ENCODE measurements at places on chromosomes 5 and 9.

- DNase-seq, result no peak
These were observed 743.7 kb upstream of the GRAMD2B start for GRCh38 chr5:125679522-125679921.

GRCh38 chr9:98874721-98875255 is 67.3 kb downstream of the GALNT12 start:
- no peak for DNase-seq

DNA sequence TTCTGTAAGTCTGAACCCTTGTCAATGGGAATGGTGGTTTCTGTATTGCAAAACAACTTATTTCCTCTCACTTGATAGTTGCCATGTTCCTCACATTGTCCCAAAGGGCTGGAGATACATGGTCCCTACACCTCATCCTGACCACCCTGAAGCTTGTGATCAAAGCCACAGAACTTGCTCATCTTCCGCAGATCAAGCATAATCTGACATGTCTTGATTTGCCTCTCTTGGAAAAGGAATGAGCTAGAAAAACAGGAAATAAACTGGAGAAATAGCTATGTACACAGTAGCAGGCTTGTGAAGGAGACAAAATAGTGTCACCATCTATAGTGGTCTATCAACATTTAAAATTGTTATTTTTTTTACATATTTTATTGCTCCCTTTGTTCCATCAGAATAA is 871.9 kb upstream of the C9orf72 start:
- DNase-seq, result no peak

DNA sequence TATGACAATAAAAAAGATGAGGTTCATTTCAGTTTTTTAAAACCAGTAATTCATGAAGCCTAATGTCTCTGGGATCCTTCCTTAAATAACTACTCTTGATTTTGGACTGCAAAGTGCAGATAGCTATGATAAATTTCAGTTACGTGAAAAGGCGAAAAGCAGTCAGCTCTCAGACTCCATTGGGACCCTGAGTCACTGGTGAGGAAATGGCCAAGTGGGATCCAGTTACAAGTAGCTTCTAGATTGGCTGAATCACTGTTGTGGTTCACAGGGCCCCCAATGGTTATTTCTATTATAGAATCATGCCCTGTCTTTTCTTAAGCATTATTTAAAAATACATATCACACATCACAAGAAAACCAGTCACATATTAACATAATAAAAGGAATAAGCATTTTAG is 31.1 kb upstream of the PPP3R2 start:
- no peak for DNase-seq

GRCh38 chr9:5872511-5872910 is 18.2 kb upstream of the MLANA start:
- no peak for DNase-seq

- DNase-seq, result no peak
These were observed 40.3 kb upstream of the SLC12A7 start for GRCh38 chr5:1152156-1152555.

All from stimulated activated CD8-positive, alpha-beta memory T cell treated with anti-CD3 and anti-CD28 coated beads, Interleukin-4, amount 100 ng/mL, for 1 hour (primary cell).